IMR-90 (cell line): ENCODE measurements at places on chromosomes 5 and 9. TPM values are rescaled to one million over a fixed set of nuclear protein-coding genes. Genes with fewer than 3 reads are reported as not detected.
A peak's percentile ranks its signal among the peaks of the same experiment; 100 is the strongest.

The GPX3 gene
- total RNA-seq, result 0.28 and 0.36 TPM in 2 replicates

The PCDHB12 gene
- under 0.01 and 0.18 TPM in 2 replicates for total RNA-seq

The CCL19 gene
- total RNA-seq, result not detected in 2 replicates

The PCDHGA9 gene
- 3.9 and 4.5 TPM in 2 replicates for total RNA-seq

DNA sequence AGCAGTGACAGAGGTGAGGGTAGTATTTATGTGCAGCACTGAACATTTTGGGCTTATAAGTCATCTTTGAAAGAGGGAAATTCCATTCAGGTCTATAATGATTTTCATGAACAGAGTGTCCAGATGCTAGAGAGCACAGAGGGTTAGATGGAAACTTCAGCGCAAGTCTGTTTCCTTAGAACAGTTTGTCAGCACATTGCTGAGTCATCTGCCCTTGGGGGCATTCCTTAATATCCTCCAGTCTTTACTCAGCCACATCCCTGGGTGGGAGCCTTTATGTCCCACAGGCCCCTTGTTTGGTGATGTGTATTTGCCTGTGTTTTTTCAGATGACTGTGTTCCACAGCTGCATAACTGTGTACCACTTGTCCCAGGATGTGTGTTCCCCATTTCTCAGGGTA is 138.5 kb upstream of the S1PR3 start:
- peak; percentile 95 for DNase-seq
- H3K36me3 ChIP-seq, result no peaks in the 10 kb centered on the region
- no peak overlapping the region for H3K4me3 ChIP-seq
- H3K27me3 ChIP-seq, result no peaks in the 10 kb centered on the region; the same call in 1 of the 2 replicates
- no peak overlapping the region for H3K27ac ChIP-seq

DNA sequence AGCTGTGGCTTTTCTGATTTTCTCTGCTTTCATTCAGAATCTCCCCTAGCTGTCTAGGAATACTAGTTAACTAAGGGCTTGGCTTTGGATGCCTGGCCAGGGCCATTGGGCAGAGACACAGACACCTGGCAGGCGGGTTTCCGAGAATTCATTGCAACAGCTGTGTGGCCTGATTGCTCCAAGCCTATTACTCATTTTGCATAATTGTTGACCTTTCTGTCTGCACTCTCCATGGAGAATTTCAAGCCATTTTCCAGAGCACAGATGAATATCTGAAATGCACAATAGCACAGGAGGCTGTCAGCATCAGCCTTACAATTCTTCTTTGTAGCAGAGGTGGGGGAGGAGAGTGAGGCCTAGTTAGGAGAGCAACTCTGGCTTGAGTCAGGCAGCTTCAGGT is 310.5 kb downstream of the DMAC1 start:
- H3K27me3 ChIP-seq, result peaks cover 2% of the 10 kb centered on the region; the same call in 1 of the 2 replicates
- no peak overlapping the region for H3K4me3 ChIP-seq
- no peaks in the 10 kb centered on the region for H3K36me3 ChIP-seq
- DNase-seq, result no peak
- H3K27ac ChIP-seq, result no peak overlapping the region
- no peaks in the 10 kb centered on the region for H3K4me1 ChIP-seq

- no peak overlapping the region for H3K27ac ChIP-seq
- H3K27me3 ChIP-seq, result no peaks in the 10 kb centered on the region
- no peaks in the 10 kb centered on the region for H3K36me3 ChIP-seq
- no peak overlapping the region for H3K4me3 ChIP-seq
- no peaks in the 10 kb centered on the region for H3K4me1 ChIP-seq
These were observed 150.8 kb upstream of the GRHPR start for GRCh38 chr9:37271679-37272078.

DNA sequence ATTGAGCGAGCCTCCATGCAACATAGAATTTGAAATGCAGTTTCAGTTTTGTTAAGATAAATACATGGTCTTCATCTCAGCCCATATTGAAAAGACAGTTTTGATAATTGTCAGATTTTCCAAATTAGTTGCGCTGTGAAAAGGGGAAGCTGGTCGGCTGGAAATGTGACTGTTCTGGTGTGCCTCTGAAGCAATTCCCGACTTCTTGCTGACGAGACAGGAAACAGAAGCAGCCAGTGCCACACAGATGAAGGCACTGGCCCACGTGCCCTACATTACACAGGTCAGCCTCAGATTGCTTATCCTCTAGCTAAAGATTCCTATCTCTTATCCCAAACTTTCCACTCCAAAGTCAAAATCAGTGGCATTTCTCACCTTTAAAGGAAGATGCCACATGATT is 214.1 kb upstream of the TLE4 start:
- DNase-seq, result no peak
- H3K4me3 ChIP-seq, result no peak overlapping the region
- no peak overlapping the region for H3K27ac ChIP-seq
- no peaks in the 10 kb centered on the region for H3K27me3 ChIP-seq
- H3K36me3 ChIP-seq, result no peaks in the 10 kb centered on the region

GRCh38 chr9:135184181-135185053 is 96.9 kb downstream of the OLFM1 start:
- H3K4me3 ChIP-seq, result no peak overlapping the region
- DNase-seq, result no peak
- H3K27ac ChIP-seq, result no peak overlapping the region

DNA sequence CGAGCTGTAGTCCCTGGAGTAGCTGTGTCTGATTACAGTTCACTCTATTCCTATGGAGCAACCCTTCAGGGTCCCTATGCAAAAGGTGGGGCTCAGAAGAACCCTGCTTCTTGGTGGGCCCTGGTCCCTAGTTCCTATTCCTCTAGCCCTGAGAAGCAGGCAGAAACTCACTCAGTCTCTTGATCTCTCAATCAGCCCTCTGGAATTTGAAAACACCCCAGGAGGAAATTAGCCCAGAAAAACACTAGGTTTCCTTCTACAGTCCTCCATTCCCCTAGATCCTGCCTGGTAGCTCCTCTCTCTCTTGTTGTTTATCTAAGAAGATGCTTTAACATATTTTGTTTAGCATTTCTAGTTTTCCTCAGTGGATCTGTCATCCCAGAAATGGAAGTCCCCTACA is 7.6 kb downstream of the RGS3 start:
- no peaks in the 10 kb centered on the region for H3K36me3 ChIP-seq
- H3K4me3 ChIP-seq, result no peak overlapping the region
- H3K27me3 ChIP-seq, result no peaks in the 10 kb centered on the region

DNA sequence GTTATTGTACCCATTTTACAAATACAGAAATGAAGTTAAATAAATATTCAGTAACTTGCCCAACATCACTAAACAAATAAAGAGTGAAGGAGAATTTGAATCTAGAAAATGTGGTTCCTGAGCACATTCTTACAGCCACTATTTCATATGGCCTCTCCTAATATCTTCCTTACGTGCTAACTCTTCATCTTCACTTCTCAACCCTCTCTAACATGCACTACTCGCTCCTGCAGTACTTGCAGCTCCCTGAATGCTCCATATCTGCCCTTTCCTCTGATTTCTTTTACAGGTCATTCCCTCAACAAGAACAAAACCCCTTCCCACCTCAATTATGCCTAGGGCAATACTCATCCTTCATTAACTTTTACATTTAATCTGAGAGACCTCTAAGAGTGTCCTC is 711.5 kb downstream of the CETN3 start:
- H3K27ac ChIP-seq, result no peak overlapping the region
- H3K36me3 ChIP-seq, result no peaks in the 10 kb centered on the region
- DNase-seq, result no peak
